ENCODE measurements at places on chromosomes 16 and 17.

DNA sequence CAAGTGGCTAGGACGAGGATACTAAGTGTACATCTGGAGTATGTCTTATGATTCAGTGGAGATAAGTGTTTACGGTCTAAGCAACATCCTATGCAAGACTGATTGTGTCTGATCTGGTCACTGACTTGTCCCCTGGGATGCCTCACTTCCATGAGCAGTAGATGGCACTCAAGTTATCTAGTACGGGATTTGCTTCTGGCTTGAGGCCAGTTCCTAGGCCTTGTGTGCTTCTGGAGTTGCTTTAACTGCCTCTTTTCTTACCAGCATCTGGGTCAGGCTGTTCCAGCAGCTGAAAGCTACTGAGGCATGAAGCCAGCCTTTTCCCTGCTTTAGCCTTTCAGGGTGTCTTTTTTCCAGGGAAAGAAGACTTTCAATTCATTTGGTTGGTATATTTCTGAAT, 23.0 kb downstream of the SUPT6H start:
- no peak for DNase-seq

DNA sequence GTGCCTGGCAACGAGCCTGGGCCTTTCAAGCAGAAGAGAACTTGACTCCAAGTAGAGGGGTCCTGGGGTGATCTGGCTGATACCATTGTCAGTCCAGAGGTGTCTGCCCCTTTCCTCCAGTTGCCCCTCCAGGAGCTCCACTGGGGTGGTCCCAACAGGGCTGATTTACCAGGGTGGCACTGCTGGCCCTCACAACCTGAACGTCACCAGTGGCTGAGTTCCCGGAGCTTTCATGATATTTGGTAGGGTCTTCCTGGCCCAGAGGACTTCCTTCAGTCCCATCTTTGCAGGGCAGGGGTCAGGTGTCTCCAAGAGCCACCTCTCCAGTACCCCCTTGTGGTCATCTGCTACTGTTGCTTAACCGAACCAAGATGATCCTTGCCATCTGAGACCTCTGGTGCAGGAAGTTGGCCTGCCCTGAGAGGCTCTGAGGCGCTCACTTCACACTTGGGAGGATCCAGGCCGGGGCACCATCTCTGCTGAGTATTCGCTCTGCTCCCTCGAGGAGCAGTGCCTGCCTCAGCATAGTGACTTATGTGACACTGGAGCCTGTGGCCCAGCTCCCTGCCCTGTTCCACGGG, 3.5 kb downstream of the LIMD2 start:
- no peak for DNase-seq

DNA sequence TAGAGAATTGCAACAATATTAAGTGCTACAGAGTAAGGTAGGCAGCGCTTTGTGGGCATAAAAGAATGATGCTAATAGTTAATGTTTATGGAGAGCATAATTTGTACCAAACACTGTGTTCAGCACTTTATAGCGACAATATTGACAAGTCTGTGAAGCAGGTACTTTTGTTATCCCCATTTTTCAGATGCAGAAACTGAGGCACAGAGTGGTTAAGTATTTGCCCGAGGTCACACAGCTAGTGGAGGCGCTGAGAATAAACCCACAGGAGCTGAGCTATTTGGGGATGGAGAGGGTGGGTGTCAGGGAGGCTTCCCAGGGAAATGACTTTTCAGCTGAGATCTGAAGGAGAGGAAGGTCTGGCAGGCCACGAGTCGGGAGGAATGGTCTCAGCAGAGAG, 39.4 kb downstream of the TMEM186 start:
- no peak for DNase-seq

- DNase-seq: no peak
Observed at GRCh38 chr17:1999557-2000251, 25.4 kb downstream of the RTN4RL1 start.

- DNase-seq: no peak
Observed at GRCh38 chr17:7740481-7741001, 23.0 kb downstream of the DNAH2 start.

GRCh38 chr17:34435182-34435928, 72.3 kb upstream of the CCL1 start:
- no peak for DNase-seq

- DNase-seq: no peak
Observed at GRCh38 chr17:51734976-51735375, 423.5 kb downstream of the CA10 start.
